ENCODE measurements at places on chromosomes 6 and 20.
A peak's percentile ranks its signal among the peaks of the same experiment; 100 is the strongest.

DNA sequence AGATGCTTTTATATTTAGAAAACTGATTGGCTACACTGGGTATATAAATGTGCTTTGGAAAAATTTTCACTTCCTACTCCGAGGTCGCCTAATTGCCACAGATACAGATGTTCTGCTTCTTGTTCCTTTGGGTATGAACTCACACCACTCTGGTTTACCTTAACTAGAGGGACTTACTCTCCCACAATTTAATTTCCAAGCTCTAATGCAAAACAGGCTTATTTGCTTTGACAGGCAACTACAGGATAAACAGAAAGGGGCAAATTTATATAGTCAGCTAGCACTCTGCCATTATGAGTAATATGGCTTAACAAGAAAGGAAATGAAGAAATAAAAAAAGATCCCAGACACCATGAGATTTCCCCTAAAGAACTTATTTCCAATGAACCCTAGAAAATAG is 156.9 kb upstream of the ZFP64 start:
- no peak for DNase-seq

DNA sequence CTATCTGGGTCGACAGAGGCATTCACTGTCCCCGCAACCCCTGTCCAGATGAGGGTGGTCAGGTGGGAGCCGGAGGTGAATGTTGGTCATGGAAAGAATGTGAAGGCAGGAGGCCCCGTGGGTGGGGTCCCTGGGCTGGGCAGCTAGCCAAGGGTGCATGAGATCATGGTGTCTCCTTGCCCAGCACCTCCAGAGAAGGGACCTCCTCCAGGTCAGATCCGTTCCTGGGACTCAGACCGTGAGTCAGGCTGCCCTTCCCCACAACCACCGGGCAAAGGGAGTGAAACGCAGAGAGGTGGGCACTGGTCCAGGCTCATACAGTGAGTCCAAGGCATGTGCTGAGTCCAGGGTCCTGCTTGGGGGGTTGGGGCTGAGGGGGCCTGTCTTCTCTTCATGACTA is 3.5 kb downstream of the FOXS1 start:
- DNase-seq = peak; percentile 68

DNA sequence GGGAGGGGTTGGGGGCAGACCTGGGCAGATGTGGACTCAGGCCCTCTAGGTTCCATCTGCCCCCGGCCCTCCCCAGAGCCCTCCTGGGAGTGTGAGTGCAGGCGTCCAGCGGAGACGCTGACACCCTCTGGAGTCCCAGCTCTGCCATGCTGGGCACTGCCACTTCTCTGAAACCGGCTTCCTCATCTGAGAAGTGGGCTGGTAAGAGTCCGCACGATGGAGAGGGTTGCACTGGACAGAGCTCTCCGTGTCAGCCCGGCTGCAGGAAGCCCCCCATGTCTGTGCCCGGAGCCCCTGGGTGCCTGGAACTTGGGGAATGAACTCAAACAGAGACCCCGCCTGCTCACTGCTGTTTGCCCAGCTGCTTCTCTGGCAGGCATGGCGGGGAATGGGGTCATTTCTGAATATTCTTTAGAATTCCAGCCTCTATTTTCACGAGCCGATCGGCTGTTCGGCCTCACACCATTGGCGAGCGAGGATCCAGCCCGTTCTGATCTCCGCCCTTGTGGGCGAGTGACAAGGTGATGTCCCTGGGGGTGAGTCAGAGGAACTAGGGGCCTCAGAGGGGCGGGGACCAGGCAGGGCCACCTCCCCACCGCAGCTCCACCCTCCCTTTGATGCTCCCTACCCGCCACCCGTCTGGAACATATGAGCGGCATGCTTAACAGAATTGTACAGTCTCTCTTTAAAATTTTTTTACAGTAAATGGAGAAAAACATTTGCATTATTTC is 47.8 kb upstream of the GATA5 start:
- no peak for DNase-seq

DNA sequence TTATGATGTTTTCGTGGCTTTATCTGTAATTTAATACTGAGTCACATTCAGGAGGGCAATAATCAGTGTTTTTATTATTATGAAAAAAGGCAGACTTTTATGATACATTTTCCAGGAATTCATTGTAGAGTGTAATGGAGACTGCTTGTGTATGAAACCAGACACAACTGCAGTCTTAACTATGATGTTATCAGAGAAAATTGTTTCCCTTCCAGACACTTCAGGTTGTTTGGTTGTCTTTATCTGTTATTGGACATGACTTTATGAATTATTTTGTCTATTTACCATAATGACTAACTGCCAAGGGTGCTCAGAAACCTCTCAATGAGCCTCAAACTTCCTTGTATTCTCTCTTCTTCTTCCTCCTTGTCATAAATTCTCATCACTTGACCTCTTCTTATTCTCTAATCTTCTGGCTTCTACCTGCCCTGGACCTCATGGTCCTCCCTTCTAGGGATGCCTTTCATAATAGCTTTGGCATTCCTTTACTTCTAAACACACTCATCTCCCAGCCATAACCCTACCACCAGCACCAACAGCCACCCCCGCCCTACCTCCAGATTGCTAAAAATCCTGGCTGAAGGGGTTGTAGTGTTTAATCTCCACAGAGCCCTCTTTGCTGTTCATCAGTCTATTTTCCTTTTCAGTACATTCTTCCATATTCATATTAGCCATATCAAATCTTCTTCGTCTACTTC is 492.5 kb downstream of the CDKAL1 start:
- DNase-seq = no peak

DNA sequence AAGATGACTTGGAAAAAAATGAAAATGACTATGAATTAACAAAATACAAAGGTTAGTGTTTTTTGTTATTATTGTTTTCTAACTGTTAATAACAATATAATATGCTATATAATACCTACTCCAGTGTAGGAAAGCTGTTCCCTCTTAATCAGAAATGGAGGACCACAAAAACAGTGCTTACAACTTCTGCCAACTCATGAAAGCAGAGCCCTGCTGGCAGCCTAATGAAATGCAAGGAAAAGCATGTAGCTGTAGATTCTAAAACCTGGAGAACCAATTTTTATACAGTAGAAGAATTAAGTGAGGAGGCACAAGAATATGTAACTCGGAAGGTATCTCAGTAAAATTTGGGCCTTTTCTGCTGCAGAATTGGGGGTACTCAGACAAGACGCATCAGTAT is 29.4 kb downstream of the PHIP start:
- no peak for DNase-seq

DNA sequence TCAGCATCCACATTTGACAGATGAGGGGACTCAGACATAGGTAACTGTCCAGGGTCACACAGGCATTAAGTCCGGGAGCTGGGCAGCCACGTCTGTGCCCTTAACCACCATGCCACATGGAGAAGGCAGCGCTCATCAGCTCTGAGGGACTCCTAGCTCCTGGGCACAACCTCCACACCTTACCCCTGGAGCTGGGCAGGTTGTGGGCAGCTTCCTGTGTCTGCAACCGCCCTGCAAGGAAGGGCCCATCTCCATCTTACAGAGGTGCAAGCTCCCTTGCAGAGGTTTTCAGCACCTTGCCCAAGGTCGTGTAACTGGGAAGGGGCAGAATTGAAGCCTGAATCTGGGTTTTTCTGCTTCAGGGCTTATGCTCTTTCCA is 7.9 kb downstream of the CCDC167 start:
- DNase-seq = no peak

GRCh38 chr6:162866656-162867055 is 138.9 kb downstream of the PACRG start:
- DNase-seq = no peak

DNA sequence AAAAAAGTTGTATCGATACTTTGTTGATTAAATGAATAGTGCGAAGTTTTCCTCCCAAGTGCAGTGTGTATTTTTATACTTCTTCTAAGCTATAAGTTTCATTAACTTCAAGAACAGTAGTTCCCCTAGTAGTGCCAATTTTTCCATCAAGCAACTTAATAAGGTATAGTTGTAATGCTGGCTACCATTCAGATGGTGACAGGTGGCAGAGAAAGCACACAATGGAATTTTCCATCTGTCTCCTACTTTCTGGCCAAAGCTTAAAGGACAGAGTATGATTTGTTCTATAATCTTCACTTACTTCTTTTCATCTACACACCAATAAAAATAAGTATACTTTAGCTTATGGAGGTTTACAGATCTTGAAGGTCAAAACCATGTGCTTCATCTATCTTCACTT is 431.1 kb downstream of the NKAIN2 start:
- no peak for DNase-seq

GRCh38 chr20:37868851-37869333 is 34.0 kb upstream of the VSTM2L start:
- DNase-seq = no peak

- DNase-seq = no peak
Observed at GRCh38 chr6:32883789-32884188, 29.8 kb downstream of the PSMB9 start.

DNA sequence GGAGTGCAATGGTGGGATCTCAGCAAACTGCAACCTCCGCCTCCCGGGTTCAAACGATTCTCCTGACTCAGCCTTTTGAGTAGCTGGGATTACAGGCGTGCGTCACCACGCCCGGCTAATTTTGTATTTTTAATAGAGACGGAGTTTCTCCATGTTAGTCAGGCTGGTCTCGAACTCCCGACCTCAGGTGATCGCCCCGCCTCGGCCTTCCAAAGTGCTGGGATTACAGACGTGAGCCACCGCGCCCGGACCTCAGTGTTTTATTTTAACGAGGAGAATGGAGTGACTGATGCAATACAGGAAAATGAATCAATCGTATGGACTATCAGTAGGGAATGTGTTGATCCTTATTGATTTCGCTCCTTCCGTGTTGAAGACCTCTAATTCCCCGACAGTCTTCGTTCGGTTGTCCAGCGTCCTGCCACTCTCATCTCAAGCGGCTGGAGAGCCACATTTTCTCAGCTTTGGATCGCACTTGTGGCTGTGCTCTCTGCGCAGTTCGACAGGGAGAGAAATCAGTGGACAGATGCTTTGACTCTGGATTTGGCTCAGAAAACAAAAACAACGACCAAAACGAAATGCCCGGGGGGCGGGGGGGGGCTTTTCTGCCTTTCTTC is 166.2 kb downstream of the TRIM27 start:
- DNase-seq = no peak

DNA sequence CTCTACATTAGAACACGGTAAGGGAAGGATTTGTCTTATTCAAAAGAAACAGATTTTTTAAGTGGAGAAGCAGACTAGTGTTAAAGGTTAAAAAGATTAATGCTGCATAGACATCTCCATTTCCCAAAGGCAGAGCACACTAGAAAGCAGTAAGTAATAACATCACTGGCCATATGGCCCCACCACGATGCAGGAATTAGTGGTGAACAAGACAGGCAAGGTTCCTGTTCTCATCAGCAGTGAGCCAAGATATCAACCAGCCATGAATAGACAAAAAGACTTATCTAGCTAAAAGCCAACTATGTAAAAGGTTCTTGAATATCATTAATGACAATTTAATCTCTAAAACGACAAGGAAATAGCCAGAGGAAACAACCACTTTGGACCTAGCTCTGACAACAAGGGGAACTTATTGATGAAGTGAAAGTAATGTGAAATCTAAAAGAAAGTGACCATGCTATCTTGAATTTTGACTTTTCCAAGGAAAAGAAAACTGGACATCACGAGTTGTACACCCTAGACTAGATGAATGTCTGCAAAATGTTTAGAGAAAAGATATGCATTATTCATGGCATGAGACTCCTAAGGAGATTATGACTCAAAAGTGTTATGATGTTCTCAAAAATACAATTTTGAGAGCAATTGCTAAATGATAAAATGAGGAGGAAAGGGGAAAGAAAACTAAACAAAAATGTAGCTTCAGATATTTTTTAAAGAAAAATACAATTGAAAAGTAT is 157.9 kb upstream of the STXBP5 start:
- no peak for DNase-seq

GRCh38 chr6:119673741-119674140 is 324.2 kb upstream of the MAN1A1 start:
- no peak for DNase-seq

GRCh38 chr6:111989743-111990142 is 64.2 kb upstream of the CCN6 start:
- DNase-seq = no peak

- DNase-seq = no peak
Observed at GRCh38 chr6:72643214-72643613, 21.4 kb downstream of the KCNQ5 start.

DNA sequence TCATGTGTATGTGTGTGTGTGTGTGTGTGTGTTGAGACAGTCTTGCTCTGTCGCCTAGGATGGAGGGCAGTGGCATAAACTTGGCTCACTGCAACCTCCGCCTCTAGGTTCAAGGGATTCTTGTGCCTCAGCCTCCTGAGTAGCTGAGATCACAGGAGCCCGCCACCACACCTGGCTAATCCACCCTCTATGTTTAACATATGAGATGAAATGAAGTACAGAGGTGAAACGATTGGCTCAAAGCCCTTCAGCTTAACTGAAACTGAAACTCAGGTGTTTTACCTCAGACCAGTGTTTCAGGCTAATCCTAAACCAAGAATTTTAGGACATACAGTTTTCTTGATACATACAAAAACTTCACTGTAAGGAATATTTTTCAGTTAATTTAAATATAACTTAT is 167.3 kb downstream of the KCNQ5 start:
- no peak for DNase-seq

DNA sequence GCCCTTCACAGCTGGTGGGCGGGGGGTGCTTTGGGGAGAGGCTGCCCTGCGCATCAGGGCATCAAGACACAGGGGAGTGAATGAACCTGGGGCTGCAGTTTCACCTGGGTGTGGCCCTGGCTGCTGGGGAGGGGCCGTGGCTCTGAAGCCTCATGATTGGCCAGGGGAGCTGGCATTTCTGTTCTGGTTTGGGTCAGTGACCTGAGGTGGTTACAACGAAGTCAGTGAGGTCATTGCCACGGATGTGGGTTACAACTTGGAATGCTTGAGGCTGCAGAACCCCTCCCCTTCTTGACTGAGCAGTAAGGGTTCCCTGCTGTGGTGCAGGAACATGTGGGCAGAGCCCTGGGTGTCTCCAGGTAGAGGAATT is 3.0 kb downstream of the TCEA2 start:
- no peak for DNase-seq

DNA sequence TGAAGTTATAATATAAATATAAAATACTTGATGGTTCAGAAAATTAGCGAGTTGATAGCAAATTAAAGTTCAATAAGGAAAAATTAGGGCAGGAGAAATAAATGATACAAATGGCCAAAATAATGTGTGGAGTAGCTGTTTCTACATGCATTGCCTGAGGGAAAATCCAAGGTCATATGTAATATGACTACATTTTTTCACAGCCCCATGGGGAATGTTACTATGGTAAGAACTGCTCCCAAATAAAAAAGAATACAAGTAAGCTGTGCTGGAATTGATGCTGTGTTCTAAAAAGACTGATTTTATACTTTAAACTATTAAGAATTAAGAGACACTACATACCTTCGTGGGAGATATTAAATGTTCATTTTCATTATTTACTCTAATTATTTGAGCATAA is 34.1 kb downstream of the MEI4 start:
- DNase-seq = no peak

- no peak for DNase-seq
Observed at GRCh38 chr6:29790626-29791025, 37.0 kb upstream of the HLA-G start.

All from thoracic aorta (tissue), 2 donors.